ENCODE measurements at places on chromosomes 13 and 19.
A peak's percentile ranks its signal among the peaks of the same experiment; 100 is the strongest.

DNA sequence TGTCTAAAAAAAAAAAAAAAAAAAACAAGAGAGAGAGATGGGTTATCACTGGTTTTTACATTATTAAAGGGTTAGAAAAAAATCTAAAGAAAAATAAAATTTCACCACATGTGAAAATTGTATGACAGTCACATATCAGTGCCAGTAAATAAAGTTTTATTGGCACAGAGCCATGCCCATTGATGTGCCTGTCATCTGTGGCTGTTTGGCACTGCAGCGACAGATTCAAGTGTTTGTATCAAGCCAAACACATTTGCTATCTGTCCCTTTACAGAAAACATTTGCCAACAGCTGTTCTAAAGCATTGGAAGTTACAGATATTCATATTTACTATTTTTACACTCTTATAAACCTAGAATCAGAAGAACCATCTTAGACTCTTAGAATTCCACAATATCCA is 16.3 kb downstream of the FCHO1 start:
- DNase-seq, result no peak

GRCh38 chr13:45928843-45929242 is 77.3 kb upstream of the SIAH3 start:
- DNase-seq, result peak; percentile 41

DNA sequence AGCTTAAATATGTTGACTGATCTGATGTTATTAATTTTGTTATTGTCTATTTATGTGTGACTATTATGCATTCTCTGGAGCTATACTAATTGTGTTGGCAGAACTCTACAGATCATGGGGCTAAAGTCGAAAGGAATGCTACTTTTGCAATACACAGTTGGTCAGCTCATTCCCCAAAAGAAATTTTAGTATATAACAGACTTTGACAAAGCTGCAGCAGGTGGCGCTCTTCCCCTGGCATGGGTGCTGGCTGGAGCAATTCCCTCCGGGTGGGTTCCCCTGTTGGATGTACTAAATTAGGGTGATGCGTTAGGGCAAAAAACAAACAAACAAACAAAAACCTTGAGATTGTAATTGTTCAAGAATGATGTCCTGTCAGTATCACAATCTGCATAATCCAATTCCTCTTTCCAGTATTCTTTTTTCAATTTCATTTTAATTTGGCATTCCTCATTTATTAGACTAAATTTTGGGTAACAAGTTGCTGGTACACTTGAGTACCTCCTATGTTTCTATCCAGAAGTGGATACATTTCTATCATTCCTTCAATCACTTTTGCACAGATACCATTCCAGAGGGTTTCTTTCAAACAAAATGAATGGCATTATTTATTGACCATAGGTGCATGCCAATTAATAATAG is 322.8 kb upstream of the EDNRB start:
- DNase-seq, result peak; percentile 10

DNA sequence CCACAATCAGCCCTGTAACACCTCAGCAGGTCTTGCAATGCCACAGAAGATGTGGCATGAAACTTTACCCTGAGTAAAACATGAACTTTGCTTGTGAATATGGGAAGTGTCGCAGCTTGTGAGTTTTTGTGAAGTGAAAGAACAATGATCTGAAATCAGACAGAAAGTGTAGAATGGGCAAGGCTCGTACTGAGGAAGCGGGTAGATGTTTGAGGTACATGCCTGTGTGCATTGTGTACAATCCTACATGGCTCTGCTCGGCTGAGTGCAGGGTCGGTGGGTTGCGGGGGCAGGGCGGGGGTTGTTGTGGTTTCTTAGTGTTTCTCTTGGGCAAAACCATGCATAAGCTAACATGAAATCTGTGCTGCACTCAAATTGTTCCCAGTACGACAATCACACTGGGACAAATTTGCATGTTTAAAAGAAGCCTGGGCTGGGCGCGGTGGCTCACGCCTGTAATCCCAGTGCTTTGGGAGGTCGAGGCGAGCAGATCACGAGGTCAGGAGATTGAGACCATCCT is 1.1 kb downstream of the NLRP13 start:
- DNase-seq, result no peak

DNA sequence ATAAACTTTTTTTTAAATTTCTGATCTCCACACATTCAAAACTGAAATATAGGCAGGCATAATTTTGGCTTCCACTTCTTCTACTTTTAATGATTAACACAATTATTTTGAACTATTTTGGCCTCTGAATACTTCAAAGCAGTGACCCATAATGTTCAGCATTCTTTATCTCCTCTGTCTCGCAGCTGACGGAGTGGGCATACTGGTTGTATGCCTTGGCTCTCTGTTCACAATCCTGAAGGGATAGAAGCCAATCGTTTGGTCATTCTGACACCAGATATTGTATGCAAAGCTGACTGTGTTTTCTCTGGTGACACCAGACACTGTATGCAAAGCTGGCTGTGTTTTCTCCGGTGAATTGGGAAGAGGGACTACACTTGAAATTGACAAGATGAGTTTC is 833.0 kb downstream of the EFNB2 start:
- DNase-seq, result no peak

DNA sequence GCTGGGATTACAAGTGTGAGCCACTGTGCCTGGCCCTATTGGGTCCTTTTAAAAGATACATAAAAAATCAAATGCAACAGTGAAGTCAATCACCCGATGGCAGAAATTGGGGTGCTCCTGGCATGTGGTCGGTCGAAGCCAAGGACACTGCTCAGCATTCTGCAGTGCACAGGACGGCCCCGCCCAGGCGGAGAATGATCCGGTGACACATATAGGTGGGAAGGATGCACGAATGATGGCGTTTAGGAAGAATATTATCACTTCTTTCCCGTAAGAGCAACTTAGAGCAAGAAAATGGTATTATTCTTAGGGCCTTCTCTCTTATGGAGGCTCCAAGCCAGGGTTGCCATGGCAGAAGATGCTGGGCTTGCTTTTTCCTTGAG is 3.2 kb upstream of the GP6 start:
- no peak for DNase-seq

DNA sequence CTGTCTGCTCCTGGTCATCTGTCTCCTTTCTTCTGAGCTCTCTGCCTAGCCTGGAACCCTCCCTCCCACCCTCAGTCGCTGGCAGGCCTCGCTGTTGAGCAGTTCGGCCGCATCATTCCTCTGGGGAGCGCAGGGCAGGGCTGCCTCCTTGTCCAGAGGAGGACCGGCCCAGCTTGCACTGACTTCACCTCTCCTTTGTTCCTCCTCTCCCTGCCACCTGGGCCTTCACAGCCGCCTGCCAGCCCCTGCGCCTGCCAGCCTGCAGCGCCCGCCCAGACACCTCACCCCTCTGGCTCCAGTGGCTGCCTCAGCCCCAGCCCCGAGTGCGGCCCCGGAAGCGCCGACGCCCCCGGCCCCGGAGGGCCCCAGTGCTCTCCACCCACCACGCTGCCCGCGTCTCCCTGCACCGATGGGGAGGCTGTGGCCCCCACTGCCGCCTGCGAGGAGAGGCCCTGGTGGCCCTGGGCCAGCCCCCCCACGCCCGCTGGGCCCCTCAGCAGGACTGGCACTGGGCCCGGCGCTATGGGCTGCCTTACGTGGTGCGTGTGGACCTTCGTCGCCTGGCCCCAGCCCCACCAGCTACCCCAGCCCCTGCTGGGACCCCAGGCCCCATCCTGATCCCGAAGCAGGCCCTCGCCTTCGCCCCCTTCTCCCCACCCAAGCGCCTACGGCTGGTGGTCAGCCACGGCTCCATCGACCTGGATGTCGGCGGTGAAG is 7.2 kb downstream of the KMT5C start:
- no peak for DNase-seq

DNA sequence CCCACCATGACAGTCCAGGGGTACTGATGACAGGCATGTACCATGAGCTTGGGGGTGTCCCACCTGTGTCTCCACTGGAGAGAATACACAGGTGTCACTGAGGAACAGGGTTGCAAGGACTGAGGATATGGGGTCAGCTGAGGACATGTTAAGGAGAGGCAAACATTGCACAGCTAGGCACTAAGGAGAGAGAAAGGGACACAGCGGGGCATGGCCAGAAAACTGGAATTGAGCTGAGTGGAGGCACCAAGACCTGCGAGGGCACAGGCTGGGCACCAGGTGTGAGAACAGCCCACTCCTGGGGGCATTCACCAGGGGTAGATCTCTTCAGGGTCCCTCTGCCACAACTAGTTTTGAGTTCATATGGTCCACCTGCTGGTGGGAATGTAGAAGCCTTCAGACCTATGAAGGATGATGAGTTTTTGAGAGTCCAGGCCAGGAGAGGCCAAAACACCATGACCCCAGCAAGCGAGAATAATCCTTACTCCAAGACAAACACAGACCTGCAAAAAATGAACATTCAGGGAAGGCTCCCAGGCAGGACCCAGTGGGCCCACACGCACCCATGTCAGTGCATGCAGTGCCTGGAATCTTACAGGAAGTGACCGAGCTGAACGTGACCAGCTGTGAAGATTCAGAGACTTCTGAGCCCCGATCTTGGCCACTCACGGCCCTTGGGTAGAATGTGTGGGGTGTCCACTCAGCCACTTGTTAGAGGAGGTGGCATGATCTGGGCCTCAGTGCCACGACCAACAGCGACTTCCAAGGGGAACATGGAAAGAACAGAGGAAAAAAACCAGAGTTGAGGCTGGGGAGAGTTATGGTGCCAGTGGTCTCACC is 1.4 kb upstream of the ZNF584 start:
- no peak for DNase-seq

DNA sequence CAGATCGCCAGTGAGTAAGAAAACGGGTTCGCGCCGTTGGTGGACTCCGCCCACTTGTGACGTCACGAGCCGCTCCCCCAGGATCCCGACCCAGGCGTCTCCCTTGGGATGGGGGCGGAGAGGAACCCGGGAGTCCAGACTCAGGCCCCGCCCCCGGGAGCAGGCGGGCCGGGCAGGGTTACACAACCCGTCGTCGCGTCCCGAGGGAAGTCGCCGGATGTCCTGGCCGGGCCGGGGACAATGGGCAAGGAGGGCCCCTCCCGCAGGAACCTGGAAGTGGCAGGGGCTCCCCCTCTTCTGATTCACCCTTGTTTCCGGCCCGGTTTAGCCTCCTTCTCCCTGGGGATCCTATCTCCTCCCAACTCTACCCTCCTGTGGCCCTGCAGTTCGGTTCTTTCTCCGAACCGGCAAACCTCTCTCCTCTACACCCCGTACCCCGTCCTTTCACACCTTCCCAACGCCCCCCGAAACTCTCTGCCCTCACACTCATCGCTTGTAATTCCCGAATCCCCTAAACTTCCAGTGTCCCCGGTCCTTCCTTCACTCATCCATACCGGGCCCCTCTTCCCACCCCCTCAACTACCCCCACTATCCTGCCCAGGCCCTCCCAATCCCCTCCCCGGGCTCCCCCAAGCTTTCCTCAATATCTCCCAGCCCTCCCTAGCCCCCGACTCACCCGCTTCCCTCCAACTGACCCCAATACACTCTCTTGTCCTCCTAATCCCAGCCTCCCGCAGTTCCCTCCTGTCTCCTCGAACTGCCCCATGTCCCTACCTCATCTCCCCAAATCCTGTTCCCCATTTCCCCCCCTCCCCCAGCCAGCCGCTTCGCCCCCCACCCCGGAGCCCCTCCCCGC is 20.0 kb upstream of the ERCC1 start:
- peak; percentile 92 for DNase-seq

DNA sequence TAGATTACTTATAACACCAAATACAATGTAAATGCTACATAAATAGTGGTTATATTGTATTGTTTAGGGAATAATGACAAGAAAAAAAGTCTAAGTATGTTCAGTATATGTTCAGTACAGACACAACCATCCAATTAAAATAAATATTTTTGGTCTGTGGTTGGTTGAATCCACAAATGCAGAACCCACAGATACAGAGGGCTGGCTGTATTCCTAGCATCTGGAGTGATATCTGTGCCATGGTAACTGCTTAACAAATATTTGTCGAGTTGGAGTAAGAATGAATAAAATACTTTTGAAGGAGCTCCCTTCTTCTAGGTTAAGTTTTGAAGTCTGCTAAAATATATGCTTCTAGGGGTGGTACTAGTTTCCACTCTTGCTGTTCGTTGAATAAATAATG is 241.0 kb downstream of the KLF5 start:
- no peak for DNase-seq

DNA sequence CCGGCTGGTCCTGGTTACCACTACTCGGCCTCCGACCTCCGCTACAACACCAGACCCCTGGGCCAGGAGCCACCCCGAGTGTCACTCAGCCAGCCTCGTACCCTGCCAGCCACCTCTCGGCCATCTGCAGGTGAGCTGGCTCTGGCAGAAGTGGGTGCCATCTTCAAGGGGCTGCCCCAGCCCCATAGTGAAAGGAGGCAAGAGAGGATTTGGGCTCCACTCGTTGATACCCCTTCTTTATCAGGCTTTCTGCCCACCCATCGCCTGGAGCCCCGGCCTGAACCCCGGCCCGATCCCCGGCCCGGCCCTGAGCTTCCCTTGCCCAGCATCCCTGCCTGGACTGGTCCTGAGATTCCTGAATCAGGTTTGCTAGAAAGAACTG is 7.1 kb downstream of the LTBP4 start:
- no peak for DNase-seq

DNA sequence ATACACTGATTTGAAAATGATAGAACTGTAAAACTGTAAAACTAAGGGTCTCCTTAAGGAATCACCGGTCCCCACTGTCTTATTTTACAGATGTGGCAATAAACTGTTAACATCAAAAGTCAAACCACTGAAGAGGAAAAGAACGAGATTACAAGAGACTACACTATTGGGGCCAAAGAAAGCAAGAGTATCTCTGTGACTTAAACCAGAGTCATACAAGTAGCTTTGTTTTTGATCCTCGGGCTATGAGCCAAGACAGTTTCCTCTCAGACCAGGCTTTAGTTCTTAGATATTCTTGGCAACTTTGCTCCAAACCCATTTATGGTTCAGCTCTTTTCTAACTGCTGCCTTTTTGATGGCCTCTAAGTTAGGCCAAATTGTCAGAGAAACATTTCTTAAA is 113.8 kb downstream of the TBC1D4 start:
- no peak for DNase-seq

DNA sequence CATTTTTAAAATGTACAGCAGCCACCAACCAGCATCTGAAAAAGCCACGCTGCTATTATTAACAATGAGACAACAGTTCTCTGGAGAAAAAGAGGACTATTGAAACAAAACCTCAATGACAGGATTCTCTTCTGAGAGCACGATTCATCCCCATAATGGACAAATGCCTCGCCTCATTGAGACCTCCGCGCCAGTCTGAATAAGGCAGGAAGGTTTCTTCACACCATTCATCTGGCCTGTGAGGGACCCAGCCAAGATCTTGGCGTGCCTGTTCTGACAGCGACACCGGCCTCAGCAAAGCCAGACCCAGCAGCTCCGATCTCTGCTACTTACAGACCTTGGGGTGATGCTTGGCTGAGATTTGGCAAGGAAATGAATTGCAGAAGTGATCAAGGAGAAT is 14.8 kb downstream of the SMIM7 start:
- no peak for DNase-seq

Measured in mucosa of gallbladder (tissue), 1 donor.